ENCODE measurements at places on chromosomes 6 and 20.

DNA sequence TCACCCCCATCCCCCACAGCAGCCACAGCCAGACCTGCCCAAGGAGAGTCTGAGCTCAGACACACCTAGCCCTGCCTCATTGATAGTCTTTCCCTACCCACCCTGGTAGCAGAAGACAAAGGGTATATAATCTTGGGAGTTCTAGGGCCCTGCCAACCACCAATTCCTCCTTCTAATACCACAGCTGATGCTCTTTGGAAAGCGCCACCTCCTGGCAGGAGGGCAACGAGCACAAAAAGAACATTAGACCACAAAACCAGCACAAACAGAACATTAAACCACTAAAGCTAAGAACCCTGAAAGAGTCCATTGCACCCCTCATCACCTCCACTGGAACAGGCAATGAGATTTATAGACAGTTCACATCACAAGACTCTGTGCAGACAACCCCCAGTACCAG lies 195.8 kb upstream of the FUT9 start:
- no peak for DNase-seq

- no peak for DNase-seq
Measured at GRCh38 chr20:41183831-41184230, 46.5 kb downstream of the PLCG1 start.

DNA sequence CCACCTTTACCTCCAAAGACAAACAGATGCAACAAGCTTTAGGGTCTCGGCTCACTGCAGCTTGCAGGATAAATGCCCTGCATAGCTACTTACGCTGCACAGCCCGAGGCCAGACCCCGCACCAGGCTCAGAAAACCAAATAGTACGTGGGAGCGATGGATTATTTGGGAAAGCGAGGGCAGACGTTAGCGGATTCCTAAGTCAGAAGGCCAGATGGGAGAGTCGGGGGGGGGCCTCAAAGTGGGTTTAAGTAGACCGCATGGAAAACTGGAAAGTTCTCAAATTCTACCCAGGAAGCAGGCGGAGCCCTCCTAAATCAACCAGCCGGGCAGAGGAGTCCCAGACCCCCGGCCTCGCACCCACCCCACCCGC lies 382 bp downstream of the SFT2D1 start:
- DNase-seq = no peak

DNA sequence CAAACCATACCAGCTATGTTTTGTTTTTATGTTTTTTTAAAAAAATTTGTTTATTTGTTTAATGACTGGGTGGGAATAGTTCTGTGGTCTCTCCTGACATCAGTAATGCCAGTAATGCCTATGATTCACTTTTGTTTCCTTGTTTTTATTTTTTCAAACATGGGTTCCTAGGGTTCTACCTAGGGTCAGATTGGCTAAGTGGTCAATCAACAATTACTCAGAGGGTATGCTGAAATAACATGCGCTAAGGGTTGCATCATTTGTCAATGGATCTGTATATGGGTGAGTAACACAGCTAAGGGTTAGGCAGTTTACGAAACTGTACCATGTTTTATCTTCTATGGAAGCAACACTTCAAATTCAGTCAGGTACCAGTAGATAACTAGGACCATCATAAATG lies 583.8 kb upstream of the GJE1 start:
- no peak for DNase-seq

GRCh38 chr6:87431263-87431662 lies 23.5 kb downstream of the CFAP206 start:
- no peak for DNase-seq

DNA sequence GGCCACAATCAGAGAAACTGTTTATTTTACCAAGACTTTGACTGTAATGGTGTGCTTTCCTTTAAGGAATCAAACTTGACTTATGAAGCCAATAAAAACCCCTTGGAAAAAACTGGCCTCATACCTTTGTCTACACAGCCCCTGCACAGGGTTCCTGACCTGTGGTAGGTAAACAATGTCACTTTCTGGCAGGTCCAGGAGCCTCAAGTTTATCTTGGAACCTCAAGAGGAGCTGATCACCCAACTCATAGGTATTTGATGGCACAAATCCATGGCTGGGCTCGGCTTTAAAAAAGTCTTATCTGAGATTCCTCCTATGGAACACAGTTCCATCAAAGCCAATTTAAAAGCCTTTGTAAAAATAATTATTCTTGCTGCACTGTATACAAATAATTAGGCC lies 61.0 kb downstream of the AGPAT4 start:
- DNase-seq = no peak

GRCh38 chr6:143700684-143701348 lies 23.1 kb downstream of the PHACTR2 start:
- no peak for DNase-seq

GRCh38 chr20:47988676-47989075 lies 203.4 kb upstream of the SULF2 start:
- DNase-seq = no peak

DNA sequence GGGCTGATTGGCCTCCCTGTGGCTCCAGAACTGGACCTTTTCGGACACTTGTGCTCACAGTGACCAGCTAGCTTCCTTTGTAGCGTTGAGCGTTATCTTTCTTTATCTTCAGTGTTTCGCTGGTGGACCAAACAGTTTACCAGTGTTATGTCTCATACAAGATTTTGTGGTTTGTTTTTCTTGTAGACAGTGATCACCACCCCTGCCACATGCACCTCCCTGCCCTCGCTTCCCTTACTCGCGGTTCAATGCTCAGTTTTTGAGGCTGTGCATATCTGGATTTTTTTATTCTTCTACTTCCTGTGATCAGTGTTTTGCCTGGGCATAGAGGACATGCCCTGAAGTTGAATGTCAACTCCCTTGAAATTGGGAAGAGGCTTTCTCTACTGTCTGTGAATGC lies 16.4 kb downstream of the MYT1 start:
- no peak for DNase-seq

- DNase-seq = no peak
Measured at GRCh38 chr6:422433-423054, 31.0 kb downstream of the IRF4 start.

DNA sequence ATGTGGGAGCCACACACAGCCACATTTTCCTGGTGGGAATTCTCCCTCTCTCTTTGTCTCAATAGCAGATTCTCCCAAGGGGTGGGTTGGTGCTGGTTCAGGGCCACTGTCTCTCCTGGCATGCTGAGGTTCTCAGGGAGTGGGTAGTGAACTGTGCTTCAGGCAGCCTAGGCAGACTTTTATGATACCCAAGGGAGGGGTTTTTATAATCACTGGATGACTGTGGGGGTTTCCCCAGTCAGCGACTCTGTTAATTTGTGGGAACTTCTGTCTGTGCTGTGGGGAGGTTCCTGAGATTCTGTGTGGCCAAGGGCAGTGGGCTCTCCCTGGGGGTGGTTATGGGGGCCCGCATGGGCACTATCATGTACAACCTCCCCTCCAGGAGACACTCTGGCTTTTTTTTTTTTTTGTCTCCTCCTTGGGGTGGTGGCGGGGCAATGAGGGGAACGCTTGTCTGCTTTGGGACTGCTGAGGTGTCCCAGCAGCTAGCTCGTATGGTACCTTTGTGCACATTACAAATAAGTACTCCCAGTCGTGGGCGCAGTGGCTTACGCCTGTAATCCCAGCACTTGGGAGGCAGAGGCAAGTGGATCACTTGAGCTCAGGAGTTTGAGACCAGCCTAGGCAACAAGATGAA lies 10.0 kb downstream of the PTK7 start:
- DNase-seq = no peak

DNA sequence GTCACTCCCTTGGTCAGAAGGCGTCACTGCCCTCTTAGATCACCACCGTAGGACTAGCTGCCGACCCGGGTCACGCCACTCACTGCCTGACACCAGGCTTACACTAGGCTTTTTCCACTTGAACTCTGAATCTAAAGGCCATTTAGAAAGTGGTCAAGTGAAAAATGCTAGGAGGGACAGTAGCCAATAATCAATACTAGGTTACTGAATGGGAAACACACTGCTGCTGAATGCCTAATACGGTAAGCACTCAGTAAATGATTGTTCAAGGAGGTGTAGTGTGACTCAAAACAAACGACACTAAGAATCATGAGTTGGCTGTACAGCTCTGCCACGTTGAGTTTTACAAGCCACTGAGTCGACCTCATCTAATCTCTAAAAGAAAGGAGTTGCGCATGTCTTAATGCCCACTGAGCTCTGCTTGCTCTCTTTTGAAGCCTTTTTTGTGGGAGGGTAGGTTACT lies 760 bp upstream of the IBTK start:
- peak; percentile 20 for DNase-seq

- no peak for DNase-seq
Measured at GRCh38 chr6:158416883-158417759, 104.9 kb downstream of the TULP4 start.

GRCh38 chr6:163538331-163538730 lies 123.8 kb downstream of the QKI start:
- DNase-seq = no peak

DNA sequence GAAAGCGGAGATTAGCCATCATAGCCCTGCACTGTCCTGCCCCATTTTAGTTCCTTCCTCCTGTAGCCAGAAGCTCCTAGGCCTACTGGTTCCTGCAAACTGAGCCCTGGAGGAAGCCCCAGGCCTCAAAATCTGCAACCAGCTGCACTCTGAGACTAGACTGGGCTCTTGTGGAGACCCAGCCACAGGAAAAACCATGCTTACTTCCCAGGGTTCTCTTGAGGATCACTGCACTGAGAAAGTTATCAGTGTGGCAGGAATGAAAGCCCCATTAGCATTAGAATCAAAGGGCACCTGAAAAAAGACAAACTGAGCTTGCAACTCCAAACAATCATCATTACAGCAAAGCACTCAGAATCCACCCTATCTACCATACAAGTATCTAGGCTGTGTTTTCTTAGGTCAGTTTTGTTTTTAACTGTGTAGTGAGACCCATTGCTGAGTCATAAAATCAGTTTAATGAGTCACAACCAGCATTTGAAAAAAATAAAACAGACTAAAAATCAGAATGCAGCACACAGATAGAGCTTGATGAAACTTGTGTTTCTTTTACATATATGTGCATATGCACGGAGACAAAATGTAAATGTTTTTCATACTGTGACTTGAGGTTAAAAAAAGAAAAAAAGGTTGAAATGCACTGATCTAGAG lies 91.0 kb downstream of the UNC5CL start:
- no peak for DNase-seq

DNA sequence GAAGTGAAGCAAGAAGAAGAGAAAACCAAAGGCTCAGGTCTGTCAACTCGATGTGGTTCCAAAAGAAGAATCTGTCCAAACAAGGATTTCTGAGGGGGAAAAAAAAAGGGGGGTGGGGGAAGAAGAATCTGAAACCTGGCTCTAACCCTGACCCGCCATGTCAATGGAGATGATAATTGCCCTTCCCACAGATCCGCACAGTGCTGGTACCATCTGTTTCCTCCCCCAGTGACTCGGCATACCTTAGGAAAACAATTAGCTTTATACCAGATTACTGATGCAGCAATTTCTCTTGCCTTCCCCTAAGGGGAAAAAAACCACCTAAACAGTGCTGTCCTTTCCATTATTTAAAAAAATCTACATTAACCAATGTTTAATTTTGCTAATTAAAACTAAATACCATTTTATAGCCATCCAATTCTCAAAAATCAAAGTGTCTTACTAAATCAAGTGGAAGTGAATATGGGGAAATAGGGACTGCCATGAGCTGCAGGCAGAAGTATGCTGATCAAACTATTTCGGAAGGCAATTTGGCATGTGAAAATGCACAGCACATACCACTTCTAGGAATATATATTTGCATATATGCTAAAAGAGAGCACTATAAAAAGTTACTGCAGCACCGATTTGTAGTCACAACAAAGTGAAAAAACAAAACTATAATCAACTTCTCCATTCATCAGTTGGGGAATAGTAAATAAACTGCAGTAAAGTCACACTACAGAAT lies 46.8 kb downstream of the MAP7 start:
- DNase-seq = no peak

GRCh38 chr6:167791780-167792478 lies 34.8 kb upstream of the AFDN start:
- no peak for DNase-seq

- no peak for DNase-seq
Measured at GRCh38 chr6:161168281-161168891, 105.5 kb downstream of the AGPAT4 start.

GRCh38 chr20:10646886-10647420 lies 26.8 kb downstream of the JAG1 start:
- DNase-seq = no peak

DNA sequence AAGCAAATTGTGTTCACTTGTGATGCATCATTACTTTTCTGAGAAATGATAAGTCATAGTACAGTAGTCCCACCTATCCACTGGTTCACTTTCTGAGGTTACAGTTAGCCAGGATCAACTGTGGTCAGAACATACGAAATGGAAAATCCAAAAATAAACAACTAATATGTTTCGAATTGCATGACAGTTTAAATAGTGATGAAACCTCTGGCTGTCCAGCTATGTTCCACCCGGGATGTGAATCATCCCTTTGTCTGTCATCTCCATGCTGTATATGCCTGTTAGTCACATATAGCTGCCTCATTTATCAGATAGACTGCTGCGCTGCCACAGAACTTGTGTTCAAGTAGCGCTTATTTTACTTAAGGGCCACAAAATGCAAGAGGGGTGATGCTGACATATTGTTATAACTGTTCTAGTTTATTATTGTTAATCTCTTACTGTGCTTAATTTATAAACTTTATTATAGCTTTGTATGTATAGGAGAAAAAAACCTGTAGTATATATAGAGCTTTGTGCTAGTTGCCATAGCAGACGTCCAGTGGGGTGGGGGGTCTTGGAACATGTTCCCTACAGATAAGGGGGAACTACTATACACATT lies 29.2 kb downstream of the AFDN start:
- DNase-seq = no peak

Measured in right renal pelvis (tissue), 4 donors.